ENCODE measurements at places on chromosomes 4 and X.

GRCh38 chr4:9889306-9889705 is 107.9 kb downstream of the DRD5 start:
- no peak for DNase-seq

GRCh38 chr4:138338840-138339239 is 96.7 kb upstream of the SLC7A11 start:
- no peak for DNase-seq

DNA sequence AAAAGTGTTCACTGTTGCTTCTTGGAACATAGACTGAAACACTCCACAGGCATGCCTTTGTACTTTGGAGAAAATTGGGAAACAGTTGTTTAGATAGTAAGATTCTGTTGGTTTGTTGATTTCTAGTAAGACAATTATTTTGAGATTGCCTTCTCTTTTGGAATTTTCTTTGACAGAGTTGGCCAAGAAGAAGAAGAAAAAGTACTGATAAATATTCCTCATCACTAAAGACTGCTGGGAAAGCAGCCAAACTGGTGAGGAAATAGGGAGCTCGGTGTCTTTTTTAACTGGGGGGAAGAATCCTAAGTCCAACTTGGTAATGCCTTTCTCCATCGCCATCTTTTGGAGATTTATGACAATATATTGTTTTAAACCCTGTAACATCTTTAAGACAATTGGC is 370.7 kb downstream of the GPAT3 start:
- no peak for DNase-seq

DNA sequence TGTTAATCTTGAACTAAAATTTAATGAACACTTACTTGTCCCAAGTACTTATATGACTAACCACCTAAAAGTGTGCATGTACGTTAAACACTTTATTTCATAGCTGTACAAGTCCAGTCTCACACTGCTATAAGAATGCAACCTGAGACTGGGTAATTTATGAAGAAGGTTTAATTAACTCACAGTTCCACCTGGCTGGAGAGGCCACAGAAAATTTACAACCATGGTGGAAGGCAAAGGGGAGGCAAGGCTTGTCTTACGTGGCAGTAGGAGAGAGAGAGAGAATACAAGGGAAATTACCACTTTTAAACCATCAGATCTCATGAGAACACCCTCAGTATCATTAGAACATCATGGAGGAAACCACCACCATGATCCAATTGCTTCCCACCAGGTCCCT is 748.7 kb upstream of the HS3ST1 start:
- DNase-seq = no peak
